ENCODE measurements at places on chromosomes 6 and 20. TPM values are rescaled to one million over a fixed set of nuclear protein-coding genes. Genes with fewer than 3 reads are reported as not detected.
A peak's percentile ranks its signal among the peaks of the same experiment; 100 is the strongest.

- no peaks in the 10 kb centered on the region for H3K36me3 ChIP-seq
- no peaks in the 10 kb centered on the region for H3K27me3 ChIP-seq
- no peaks in the 10 kb centered on the region for H3K4me1 ChIP-seq
- no peak for DNase-seq
- H3K4me3 ChIP-seq = no peak overlapping the region
These were observed 36.1 kb upstream of the FAM210B start for GRCh38 chr20:56322681-56323080.

DNA sequence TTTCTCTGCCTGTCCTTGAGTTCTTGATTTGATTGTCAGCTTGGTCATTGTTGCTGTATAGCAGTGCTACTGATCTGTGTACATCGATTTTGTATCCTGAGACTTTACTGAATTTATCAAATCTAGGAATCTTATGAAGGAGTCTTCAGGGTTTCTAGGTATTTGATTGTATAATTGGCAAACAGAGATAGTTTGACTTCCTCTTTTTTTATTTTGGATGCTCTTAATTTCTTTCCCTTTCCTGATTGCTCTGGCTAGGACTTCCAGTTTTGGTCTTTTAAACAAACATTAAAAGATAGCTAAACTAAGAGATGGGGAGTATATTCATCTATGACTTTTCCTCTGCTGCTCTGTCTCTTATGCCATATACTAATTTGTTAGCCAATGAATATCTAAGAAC is 62.4 kb downstream of the NCOA7 start:
- H3K4me3 ChIP-seq = no peak overlapping the region
- DNase-seq = no peak
- no peaks in the 10 kb centered on the region for H3K4me1 ChIP-seq
- no peak overlapping the region for H3K27ac ChIP-seq

TFAP2B gene
- total RNA-seq = not detected

GRCh38 chr6:13718123-13718458 is 6.5 kb upstream of the RANBP9 start:
- no peak for DNase-seq
- H3K27ac ChIP-seq = no peak overlapping the region
- no peaks in the 10 kb centered on the region for H3K27me3 ChIP-seq
- H3K4me3 ChIP-seq = no peak overlapping the region

- no peak overlapping the region for H3K4me3 ChIP-seq
- no peaks in the 10 kb centered on the region for H3K36me3 ChIP-seq
- H3K4me1 ChIP-seq = no peaks in the 10 kb centered on the region
- no peak for DNase-seq
- H3K27me3 ChIP-seq = no peaks in the 10 kb centered on the region
These were observed 71.5 kb upstream of the ATXN1 start for GRCh38 chr6:16832721-16833120.

- no peaks in the 10 kb centered on the region for H3K4me1 ChIP-seq
- DNase-seq = no peak
- H3K27me3 ChIP-seq = no peaks in the 10 kb centered on the region
- H3K27ac ChIP-seq = no peak overlapping the region
- H3K4me3 ChIP-seq = no peak overlapping the region
- no peaks in the 10 kb centered on the region for H3K36me3 ChIP-seq
These were observed 195.7 kb downstream of the CENPW start for GRCh38 chr6:126535595-126535994.

- H3K4me3 ChIP-seq = no peak overlapping the region
- no peak for DNase-seq
- H3K27ac ChIP-seq = no peak overlapping the region
- H3K36me3 ChIP-seq = no peaks in the 10 kb centered on the region
These were observed 29.4 kb downstream of the EPB41L2 start for GRCh38 chr6:131033631-131034030.

SLC17A1 gene
- total RNA-seq = not detected

DNA sequence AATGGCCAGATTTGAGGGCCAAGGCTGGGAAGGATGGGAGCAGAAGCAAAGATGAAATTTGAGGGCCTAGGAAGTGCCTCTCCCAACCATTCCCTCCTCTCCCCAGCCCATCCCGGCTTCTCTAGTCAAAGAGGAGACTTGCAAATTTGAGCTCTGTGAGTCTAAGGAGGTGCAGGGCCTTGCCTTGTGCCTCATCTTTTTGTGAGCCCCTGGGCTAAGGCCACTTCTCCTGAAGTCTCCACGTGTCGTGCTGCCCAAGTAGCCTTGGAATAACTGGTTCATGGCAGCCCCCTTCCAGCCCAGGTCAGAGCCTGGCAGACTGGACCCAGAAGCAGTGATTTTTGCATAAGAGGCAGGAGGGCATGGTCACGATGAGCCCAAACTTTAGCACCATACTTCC is 6.7 kb downstream of the PTGIS start:
- H3K36me3 ChIP-seq = no peaks in the 10 kb centered on the region
- no peak overlapping the region for H3K27ac ChIP-seq
- no peak for DNase-seq
- H3K4me3 ChIP-seq = no peak overlapping the region

PMEPA1 gene
- 37.4 TPM for total RNA-seq

DNA sequence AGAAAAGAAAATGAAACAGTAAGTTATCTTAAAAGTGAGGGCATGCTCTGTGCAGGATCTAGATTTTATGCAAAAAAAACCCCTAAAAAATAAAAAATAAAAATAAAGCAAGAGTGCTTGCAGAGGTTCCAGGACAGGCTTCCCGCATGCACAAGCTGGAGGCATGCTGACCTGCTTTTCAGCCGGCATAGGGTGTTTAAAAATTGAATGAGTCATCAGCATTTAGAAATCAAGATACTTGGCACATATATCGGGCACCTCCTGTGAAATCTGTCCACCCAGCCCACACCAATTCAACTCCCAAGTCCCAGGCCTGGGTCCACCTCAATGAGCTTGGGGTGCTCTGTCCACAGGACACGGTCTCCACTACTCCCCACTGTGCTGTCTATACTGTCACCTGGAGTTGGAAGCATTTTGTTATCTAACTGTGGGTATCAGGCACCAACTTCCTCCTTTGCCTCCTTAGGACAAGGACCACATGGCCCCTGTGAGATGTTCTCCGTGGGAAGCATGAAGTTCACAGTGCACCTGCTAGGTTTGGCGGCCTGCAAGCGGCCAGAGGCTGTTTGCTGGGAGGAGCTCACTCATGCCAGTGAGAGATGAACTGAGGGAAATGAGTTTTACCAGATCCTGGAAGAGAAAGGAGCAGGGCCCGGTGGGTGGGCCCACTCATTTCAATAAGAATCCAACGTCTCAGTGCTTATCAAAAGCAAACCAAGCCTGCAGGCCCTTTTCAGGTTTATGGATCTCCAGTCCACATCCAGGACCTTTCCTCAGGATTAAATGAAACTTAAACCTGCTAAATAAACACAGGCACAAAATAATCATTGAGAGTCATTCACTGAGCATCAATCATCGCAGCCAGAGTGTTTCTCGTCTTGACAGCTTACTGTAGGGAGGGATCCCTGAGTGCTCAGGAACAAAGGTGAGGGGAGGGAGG is 121.1 kb downstream of the FOXA2 start:
- H3K4me1 ChIP-seq = no peaks in the 10 kb centered on the region
- no peak for DNase-seq
- no peak overlapping the region for H3K4me3 ChIP-seq
- H3K27ac ChIP-seq = no peak overlapping the region
- no peaks in the 10 kb centered on the region for H3K36me3 ChIP-seq
- H3K27me3 ChIP-seq = peaks cover 3% of the 10 kb centered on the region

LY6G5C gene
- 2.1 TPM for total RNA-seq

DNA sequence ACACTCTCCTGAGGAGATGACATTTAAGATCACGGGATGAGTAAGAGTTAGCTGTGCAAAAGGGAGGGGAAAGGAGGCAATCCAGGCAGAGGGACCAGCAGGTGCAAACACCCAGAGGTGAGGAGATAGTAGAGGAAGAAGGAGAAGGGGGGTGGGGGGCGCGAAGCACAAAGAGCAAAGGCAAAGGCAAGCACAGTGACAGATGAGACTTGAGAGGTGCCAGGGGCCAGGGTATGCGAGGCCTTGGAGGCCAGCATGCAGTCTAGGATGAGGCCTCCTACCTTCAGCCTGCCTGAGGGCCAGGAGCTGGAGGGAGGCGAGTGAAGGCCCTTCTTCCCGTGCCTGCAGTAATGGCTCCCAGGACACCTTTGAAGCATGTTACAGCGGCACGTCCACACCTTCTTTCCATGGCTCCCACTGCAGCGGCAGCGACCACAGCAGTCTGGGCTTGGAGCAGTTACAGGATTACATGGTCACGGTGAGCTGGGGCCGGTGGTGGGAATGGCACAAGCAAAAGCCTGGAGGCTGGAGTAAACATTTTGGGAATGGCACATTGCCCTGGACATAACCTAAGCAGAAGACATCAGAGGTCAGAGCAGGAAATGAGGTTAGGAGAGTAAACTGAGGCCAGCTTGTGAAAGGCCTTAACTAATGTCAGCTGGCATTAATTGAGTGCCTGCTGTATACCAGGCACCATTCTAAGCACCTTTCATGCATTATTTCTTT is 18.6 kb downstream of the CCM2L start:
- peaks cover 4% of the 10 kb centered on the region for H3K4me1 ChIP-seq
- DNase-seq = no peak
- no peak overlapping the region for H3K4me3 ChIP-seq
- H3K27me3 ChIP-seq = peaks cover 7% of the 10 kb centered on the region

GRCh38 chr20:37295001-37295400 is 5.5 kb downstream of the MANBAL start:
- H3K27ac ChIP-seq = no peak overlapping the region
- no peak for DNase-seq
- H3K27me3 ChIP-seq = no peaks in the 10 kb centered on the region
- peaks cover 43% of the 10 kb centered on the region for H3K36me3 ChIP-seq
- no peak overlapping the region for H3K4me3 ChIP-seq

LINC00237 gene
- not detected for total RNA-seq

DNA sequence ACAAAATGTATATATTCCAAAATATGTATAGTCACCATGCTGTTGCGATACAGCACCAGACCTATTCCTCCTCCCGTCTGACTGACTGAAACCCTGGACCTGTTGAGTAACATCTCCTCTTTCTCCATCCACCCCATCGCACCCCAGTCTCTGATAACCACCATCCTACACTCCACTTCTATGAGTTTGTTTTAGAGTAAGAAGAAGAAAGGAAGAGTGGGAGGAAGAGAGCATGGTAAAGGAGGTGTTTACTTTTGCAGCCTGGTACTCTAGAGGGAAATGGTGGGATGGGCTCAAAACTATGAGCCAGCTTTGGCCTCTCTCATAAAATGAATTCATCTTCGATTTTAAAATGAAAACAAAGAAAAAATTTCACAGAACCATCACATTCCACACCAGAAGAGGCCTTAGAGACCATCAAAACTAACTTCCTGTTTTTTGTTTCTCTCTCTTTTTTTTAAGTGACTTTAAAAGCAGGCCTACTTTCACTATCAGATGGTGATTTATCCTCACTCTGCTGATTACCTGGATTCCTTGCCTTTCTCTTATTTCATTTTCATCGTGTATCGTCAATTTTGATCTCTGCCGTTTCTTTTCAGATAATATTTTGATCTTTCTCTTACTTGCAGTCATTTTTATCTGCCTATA is 16.8 kb upstream of the FUCA2 start:
- H3K27ac ChIP-seq = peak overlapping the region; percentile 61
- H3K4me3 ChIP-seq = no peak overlapping the region
- H3K36me3 ChIP-seq = no peaks in the 10 kb centered on the region
- no peaks in the 10 kb centered on the region for H3K27me3 ChIP-seq
- DNase-seq = peak; percentile 60

BPI gene
- total RNA-seq = not detected

DNA sequence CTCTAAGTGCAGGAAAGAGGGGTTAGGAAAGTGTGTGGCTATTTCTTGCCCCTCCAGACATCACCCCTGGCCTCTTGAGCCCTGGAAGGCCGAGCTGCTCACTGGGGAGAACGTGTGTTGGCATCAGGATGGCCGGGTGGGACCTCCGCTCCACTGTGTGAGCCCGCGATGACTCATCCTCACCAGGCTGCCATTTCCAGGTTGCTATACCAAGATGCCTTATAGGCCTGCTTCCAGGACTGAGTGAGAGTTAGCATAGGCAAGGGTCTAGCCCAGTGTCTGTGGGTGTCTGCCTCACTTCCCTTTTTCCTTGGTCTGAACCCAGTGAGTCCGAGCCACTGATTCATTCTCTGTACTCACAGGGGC is 105.0 kb downstream of the MRPL14 start:
- H3K4me3 ChIP-seq = no peak overlapping the region
- no peaks in the 10 kb centered on the region for H3K36me3 ChIP-seq
- H3K4me1 ChIP-seq = no peaks in the 10 kb centered on the region
- DNase-seq = no peak

- H3K36me3 ChIP-seq = no peaks in the 10 kb centered on the region
- H3K27ac ChIP-seq = no peak overlapping the region
- peaks cover 9% of the 10 kb centered on the region for H3K27me3 ChIP-seq
- DNase-seq = no peak
These were observed 104.4 kb upstream of the FOXP4 start for GRCh38 chr6:41441598-41442351.

TSPYL1 gene
- 98.9 TPM for total RNA-seq

DNA sequence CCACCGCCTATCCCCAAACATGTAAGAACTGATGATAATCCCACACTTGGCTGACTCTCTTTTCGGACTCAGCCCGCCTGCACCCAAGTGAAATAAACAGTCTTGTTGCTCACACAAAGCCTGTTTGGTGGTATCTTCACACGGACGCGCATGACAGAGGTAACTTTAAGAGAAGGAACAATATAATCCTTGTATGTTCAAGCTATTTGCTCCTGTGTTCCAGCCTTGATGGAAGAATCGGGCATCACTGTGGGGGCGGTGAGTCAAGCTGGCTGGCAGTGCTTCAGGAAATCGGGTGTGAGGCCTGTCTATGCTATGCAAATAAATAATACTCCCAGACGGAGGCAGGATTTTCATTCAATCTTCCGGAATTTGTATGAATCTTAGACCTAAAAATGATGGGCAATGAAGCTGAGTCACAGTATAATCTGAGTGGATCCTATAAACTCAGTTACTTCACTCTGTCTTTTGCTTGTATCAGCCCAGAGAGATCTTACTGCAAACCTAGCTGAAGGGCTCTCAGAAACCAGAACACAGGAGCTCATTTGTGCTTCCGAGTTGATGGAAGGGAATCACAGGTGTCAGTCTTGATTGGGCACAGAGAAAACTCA is 45.2 kb upstream of the NT5E start:
- no peak overlapping the region for H3K27ac ChIP-seq
- H3K4me1 ChIP-seq = peaks cover 14% of the 10 kb centered on the region
- no peaks in the 10 kb centered on the region for H3K27me3 ChIP-seq
- H3K4me3 ChIP-seq = no peak overlapping the region
- no peak for DNase-seq

GRCh38 chr6:111844376-111844775 is 28.9 kb downstream of the FYN start:
- peak overlapping the region; percentile 66 for H3K27ac ChIP-seq
- peaks cover 70% of the 10 kb centered on the region for H3K4me1 ChIP-seq
- peak overlapping the region; percentile 59 for H3K4me3 ChIP-seq
- no peaks in the 10 kb centered on the region for H3K27me3 ChIP-seq
- DNase-seq = peak; percentile 54

- DNase-seq = no peak
- peaks cover 17% of the 10 kb centered on the region for H3K4me1 ChIP-seq
- H3K27ac ChIP-seq = peak overlapping the region; percentile 91
- peak overlapping the region; percentile 93 for H3K4me3 ChIP-seq
- no peaks in the 10 kb centered on the region for H3K27me3 ChIP-seq
These were observed 469 bp upstream of the XRN2 start for GRCh38 chr20:21302664-21303060.

GPR63 gene
- total RNA-seq = 0.10 TPM

HSP90AB1 gene
- total RNA-seq = 384 TPM
